Epithelial cell of proximal tubule (primary cell): ENCODE measurements at places on chromosomes 11 and 22.

- DNase-seq, result no peak
Measured at GRCh38 chr22:46777609-46777970, 15.1 kb downstream of the TBC1D22A start.

- DNase-seq, result no peak
Measured at GRCh38 chr11:34600339-34601084, 20.4 kb upstream of the EHF start.

- no peak for DNase-seq
Measured at GRCh38 chr11:1650918-1651262, 21.3 kb downstream of the KRTAP5-5 start.

- DNase-seq, result no peak
Measured at GRCh38 chr11:69525516-69526452, 44.3 kb downstream of the LINC01488 start.
